ENCODE measurements at places on chromosomes 12 and 14. TPM values are rescaled to one million over a fixed set of nuclear protein-coding genes. Genes with fewer than 3 reads are reported as not detected.

The ABHD12B gene
- not detected for total RNA-seq

The MANSC1 gene
- total RNA-seq = 6.6 TPM

The CCDC197 gene
- total RNA-seq = not detected

The ZBTB39 gene
- total RNA-seq = 3.5 TPM

The PSEN1 gene
- total RNA-seq = 22.8 TPM

The ADCY4 gene
- total RNA-seq = 5.5 TPM

The LRRC10 gene
- not detected for total RNA-seq

The USP44 gene
- 0.18 TPM for total RNA-seq

The KRT78 gene
- total RNA-seq = not detected

The LTBP2 gene
- 1.1 TPM for total RNA-seq

The SIX6 gene
- total RNA-seq = not detected

The AICDA gene
- not detected for total RNA-seq

The CLEC6A gene
- not detected for total RNA-seq

The POTEG gene
- not detected for total RNA-seq

The PTPRR gene
- not detected for total RNA-seq

The NTF3 gene
- 4.6 TPM for total RNA-seq

The GDF3 gene
- not detected for total RNA-seq

The ASCL1 gene
- not detected for total RNA-seq

The OR6C2 gene
- not detected for total RNA-seq

Data from left lobe of liver (tissue), 2 donors.